ENCODE measurements at places on chromosomes 3 and 15.

GRCh38 chr3:107142786-107143575 is 234.3 kb upstream of the CCDC54 start:
- DNase-seq, result no peak

DNA sequence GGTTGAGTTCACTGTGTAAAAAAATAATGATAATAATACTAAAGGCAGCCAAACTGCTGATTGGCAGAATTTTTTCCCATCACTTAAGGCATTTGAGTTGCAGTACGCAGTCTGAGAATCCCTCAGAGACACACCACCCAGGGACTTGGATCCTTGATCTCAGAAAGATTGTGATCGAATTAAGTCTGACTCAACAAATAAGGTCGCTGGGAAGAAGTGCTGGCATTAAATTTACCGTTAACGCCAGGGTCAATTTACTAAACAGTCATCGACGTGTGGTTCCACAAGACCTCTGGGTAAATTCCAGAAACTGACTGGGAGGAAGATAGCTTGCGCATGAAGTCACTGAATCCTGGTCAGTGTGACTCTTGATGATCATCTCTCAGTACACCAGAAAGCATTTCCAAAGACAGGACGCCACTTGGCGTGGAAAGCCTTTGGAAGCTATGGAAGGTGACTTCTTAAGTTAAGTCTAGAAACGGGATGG is 48.3 kb upstream of the CGNL1 start:
- no peak for DNase-seq

GRCh38 chr3:122640437-122640999 is 40.1 kb upstream of the PARP14 start:
- no peak for DNase-seq

GRCh38 chr3:4993276-4994143 is 14.3 kb downstream of the BHLHE40 start:
- no peak for DNase-seq

- DNase-seq, result no peak
Measured at GRCh38 chr15:53670701-53671100, 88.8 kb downstream of the WDR72 start.

DNA sequence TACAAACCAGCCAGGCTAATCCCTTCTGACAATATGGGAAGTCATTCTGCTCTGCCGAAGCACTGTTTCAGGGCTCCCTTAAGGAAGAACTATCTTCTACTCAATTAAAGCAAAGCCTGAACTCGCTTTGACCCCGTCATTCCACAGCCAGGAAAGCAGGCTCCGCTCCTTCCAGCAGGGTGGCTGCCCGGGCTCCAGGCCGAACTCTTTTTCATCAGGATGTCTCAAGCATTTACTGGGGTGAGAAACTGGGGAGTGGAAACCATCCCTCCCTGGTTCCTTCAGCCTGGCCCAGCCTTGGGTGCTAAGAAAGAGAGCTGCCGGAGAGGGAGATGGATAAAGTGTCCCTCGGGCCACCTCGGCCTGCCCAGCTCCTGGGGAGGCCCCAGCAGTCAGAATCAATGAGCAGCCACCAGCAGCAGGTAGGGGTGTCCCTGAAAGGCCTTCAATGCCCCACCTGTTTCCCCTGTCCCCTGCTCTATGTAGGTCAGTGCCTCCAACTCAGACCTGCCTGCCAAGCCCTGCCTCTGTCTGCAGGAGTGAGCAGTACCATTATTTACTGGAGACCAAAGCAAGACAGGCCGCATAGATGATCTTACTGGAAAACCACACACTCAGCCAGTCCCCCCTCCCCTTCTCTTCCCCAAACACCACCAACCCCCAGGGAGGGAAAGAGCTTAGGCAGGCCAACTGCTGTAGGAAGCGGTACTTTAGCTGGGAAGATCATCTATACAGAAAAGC is 225.6 kb upstream of the TLE3 start:
- DNase-seq, result no peak

DNA sequence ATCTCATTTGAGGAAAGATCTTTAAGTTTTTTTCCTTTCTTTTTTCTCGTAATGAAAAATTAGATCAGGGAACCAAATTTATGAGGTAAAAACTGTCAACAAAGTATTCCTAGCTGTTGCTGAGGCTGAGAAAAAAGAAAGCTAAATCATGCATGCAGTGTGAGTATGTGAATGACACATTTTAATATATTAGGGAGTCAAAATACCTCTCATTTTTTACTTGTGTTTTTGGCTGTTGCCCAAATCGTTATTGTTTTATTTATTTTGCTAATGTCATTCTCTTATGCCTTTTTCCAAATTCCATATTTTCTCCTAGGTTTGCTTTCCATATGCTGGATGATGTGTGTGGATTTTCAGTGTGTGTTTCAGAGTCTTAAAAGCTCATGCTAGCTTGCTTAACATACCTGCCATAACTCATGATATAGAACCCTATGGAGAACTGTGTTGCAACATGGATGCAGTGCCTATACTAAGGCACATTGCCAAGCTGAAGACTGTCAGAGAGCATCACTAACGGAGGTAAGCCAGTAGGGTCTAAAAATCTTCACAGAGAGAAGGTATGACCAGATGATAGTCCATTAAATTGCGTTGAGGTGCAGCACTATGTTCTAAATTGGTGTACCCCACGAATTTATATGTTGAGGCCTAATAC is 629.5 kb upstream of the KCNMB2 start:
- no peak for DNase-seq

- DNase-seq, result no peak
Measured at GRCh38 chr3:102112704-102113230, 263.5 kb downstream of the NFKBIZ start.

- DNase-seq, result peak; percentile 64
Measured at GRCh38 chr3:14261229-14261628, 82.6 kb downstream of the LSM3 start.

DNA sequence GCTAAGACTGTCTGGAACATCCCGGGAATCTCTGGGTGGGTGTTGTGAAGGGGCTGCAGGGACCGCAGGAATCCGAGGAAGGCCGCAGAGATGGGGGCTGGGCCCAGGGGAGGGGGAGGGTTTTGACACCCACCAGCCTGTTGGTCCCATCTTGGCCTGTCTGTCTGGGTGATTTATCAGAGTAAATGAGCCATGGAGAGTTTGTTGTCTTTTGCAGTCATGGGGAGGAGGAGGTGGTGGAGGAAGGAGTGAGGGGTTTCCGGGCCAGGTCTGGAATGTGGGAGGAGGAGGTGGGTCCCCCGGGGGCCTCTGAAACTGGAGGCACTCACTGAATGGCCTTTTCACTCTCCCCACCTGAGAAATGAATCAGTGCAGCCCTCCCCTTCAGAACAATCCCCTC is 11.5 kb downstream of the SEMA3F start:
- no peak for DNase-seq
